ENCODE measurements at places on chromosomes 4 and X.

DNA sequence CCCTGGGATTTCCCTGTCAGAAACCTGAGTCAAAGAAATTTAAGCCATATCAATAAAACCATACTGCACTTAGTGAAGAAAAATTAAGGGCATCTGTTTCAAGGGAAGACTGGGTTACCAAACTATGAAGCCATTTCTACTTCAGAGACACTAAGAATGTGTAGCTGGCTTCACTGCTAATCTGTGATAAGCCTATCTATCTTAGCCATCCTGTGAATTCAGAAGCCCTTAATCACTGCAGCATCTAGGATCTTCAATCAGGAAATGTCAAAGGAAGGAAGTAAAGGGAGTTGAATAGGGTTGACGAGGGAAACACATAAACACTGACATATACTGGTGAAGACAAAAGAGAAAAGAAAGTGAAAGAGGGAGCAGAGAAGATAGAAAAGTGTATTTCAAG is 777.6 kb upstream of the DIAPH2 start:
- DNase-seq, result no peak

DNA sequence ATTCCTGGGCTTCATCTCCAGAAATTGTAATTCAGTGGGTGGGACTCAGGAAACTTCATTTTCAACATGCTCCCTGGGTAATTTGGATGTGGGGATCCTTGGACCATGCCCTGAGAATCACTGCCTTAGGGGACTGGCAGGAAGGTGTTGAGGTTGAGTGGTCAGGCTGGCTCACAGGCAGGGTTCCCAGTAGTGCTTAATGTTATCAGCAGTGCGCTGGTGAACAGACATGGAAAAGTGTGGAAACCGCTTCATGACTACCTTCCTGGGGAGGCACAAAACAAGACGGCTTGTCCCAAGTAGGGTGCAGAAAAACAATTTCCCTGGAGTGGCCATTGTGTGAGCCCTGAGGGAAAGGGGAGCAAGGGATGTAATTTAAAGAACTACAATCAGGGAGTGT is 31.4 kb downstream of the SUPT20HL1 start:
- DNase-seq, result no peak

DNA sequence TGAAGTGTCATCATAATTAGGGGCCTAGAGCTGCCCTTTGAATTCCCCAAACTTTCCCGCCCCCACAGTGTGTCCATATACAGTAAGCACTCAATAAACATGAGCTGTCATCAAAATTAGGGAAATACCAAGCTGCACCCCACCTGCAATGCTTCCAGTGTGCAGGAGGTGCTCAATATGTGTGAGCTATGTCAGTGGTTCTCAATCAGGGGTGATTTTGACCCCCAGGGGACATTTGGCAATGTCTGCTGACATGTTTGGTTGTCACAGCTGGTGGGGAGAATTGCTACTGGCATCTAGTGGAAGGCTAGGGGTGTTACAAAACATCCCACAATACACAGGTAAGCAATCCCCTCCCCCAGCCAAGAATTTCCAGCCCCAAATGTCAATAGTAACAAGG is 748 bp downstream of the CFP start:
- DNase-seq, result no peak

DNA sequence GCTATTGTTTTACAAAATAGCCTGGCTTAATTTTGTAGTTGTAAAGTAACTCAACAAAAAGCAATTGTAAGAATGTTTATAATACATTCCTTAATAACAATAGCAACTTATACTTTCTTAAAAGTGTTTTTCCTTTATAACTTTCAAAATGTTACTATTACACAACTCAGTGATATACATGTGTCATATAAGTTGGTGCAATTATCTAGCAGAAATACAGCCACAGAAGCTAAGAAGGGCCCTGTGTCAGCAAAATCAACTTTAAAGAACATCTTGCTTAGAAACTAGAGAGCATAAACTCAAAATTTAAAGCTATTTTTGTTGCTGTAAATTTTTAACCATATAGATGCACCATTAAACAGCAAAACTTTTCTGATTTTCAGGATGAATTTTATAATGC is 41.4 kb upstream of the MAB21L2 start:
- no peak for DNase-seq

DNA sequence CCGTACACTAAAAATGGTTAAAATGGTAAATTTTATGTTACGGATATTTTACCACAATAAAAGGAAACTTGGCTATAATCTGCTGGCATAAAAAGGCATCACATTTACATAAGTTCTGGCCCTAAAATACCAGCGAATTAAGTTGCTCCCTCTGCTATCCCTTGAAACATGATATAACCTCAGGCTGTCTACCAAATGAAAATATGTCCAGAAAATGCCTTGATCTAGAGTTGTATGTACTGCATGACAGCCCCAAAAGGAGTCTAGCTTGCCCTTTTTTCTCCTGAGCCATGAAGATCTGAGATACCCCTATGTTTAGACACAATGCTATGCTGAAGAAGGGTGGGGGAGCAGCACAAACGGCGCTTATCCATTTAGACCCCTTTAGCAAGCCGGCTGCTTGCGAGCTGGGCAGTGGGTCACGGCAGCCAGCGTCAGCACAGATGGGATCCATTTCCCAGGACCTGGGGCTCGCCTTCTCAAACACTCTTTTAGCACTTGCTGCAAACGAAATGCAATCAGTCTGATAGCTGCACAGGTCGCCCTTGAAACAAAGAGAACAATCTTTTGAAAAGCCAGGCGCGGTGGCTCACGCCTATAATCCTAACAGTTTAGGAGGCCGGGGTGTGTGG is 77.0 kb downstream of the AFAP1 start:
- DNase-seq, result no peak

DNA sequence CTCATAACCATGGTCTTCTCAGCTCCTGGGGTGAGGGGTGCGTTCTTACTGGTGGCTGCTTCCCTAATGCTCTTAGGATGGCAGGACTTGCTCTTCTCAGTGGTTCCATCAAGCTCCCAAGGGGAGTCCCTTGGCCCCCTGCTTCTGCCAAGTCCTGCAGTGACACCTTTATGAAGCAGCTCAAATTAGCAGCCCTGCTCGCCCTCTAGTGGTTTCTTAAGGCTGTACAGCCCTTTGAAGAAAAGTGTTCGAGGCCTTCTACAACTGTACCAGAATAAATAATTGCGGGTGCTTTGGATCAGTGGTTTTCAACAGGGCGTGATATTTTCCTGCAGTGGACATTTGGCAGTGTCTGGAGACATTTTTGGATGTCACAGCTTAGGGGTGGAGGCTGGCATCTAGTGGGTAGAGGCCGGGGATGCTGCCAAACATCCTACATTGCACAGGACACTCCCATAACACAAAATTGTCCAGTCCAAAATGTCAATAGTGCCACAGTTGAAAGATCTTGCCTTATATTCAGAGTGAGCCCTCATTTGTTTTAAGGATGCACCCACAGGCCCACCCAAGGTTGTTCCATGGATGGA is 204.7 kb upstream of the S100G start:
- no peak for DNase-seq

DNA sequence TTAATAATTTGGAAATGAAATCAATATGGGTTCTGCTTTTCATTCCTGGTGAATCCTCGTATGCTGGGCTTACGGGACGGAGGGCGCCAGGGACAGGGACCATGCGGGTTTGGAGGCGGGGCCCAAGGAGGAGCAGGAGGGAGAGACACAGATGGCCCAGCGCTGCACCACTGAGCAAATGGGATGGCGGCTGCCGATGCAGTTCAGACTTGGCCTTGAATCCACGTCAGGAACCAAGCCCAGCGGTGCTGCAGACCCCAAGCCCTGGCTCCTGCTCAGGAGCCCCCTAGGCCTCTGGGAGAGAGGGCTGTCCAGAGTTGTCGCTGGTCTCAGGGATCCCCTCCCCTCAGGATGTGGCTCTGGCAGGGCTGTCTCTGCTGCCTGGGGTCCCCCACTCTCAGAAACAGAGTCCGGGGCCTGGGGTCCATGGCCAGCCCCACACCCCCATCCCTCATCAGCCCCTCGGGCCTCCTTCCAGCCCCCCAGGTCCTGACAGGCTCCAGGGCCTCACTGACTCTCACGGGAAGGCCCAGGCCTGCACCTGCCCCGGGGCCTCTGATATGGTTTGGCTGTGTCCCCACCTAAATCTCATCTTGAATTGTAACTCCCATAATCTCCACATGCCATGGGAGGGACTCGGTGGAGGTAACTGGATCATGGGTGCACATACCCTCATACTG is 75.2 kb downstream of the FAM53A start:
- DNase-seq, result no peak

- DNase-seq, result no peak
Measured at GRCh38 chrX:151754641-151755215, 20.2 kb downstream of the CNGA2 start.

GRCh38 chrX:727738-728621 is 97.4 kb downstream of the SHOX start:
- no peak for DNase-seq

DNA sequence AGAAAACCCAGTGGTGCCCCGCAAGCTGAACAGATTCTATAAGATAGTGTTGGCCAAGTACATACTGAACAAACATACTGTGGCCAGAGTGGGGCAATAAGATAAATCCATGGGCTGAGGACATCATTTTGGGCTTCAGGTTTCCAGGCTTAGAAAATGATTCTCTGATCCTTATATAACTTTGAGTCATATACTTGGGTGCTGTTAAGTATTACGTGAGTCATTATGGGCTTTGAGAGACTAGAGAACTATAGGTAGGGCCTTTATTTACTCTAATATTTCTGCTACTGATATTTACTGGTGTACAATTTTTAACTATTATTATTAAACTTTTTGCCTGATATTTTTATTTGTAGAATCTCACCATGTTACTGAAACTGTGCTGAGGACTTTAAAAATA is 586.1 kb downstream of the CENPC start:
- DNase-seq, result no peak

GRCh38 chrX:72006461-72006860 is 95.8 kb downstream of the NHSL2 start:
- DNase-seq, result no peak

DNA sequence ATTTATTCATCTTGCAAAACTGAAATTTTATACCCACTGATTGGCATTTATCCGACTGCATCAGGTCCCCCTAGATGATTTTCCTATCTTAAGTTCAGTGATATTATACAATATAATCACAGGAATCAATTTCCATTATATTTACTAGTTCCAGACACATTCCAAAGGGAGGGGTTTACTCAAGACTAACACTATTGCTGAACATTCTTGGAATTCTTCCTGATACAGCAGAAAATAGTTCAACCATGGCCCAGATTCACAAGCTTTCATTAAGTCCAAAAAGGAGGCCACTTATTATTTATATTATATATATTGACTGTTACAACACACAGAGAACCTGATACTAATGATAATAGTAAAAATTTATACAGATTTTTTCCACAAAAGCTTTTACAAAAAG is 2353.6 kb downstream of the PCDH7 start:
- no peak for DNase-seq

GRCh38 chr4:40897557-40898203 is 147.9 kb downstream of the NSUN7 start:
- peak; percentile 37 for DNase-seq

- DNase-seq, result no peak
Measured at GRCh38 chrX:138492371-138492770, 219.1 kb downstream of the FGF13 start.

GRCh38 chr4:179631321-179631720 is 2189.1 kb upstream of the AGA start:
- no peak for DNase-seq

DNA sequence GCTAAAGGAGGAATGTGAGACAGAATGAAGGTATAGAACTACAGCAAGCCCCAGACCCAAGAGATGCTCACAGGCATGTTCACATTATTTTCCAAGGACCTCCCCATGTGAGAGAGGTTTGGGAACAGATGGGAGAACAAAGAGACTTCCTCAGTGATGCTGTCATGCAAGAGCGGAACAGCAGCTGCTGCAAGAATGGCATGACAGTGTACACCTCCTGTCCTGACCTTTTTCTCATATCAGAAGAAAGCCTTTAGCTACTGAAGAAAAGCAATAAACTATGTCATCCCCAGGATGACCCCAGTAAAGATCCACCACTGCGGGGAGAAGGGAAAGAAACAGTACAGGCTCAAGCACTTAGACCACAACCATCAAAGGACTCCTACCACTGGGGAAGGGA is 7.2 kb downstream of the PRDM5 start:
- DNase-seq, result no peak

GRCh38 chr4:105246712-105247111 is 100.0 kb downstream of the TET2 start:
- DNase-seq, result no peak
